ENCODE measurements at places on chromosomes 12 and 14.

DNA sequence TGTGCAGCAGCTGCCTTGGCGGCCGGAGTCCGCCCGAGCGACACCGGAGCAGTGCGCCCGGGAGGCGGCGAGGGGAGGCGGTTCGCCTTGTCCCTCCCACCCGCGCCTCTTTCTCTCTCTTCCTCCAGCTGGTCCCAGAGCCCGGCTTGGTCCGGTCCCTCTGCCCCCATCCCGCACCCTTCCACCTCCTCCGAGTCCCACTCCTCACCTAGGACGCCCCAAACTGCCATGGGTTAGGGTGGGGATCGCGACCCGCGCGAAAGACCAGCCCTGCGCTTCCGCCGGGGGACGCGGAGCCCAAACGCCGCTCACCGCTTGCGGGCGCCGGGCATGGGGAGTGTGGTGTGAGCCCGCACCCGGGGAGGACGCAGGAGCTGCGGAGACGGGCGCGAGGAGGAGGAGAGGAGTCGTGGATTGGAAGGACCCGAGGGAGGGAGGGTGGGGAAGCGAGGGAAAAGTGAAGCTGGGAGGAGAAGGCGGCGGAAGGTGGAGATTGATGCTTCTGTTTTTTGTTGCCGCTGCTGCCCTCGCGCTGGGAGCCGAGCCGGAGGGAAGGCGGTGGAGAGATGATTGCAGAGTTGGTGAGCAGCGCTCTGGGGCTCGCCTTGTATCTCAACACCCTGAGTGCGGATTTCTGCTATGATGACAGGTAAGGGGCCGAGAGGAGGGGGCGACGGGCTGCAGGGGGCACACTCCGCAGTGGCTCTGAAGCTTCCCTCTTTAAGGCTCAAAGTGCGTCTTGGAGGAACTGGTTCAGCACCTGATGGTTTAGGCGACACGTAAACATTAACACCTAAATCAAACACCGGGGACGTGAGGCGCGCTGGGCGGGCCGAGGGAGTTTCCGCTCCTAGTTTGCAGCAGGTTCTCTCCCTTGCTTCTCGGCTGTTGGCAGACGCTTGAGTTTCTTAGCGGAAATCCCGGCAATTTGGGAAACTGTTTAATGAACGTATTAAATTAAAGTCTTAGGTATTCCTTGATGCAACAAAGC lies 610 bp downstream of the TMTC2 start:
- peak; percentile 64 for DNase-seq

GRCh38 chr12:106527356-106527755 lies 55.4 kb upstream of the RFX4 start:
- DNase-seq = no peak

GRCh38 chr12:130117701-130118100 lies 44.6 kb upstream of the FZD10 start:
- no peak for DNase-seq

DNA sequence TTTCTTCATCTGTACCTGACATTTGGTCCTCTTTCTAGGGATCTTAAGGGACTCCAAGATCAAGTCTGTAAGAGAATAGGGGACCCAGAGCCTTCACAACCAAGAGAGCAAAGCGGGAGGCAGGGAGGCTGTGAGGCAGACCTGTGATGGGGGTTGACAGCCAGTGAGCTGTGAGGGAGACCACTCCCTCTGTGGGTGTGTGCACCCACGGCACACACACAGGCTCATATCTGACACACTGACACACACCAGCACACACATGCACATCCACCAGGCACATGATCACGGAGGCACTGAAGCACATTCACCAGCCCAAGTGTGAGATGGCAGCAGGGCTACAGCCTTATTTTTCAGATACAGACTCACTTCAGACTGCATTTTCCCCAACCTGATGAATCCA lies 55.2 kb downstream of the SPTB start:
- no peak for DNase-seq

- DNase-seq = no peak
These were observed 141.4 kb downstream of the PHLDA1 start for GRCh38 chr12:75890141-75890540.

- no peak for DNase-seq
These were observed 14.7 kb downstream of the NOC4L start for GRCh38 chr12:132158677-132159554.

GRCh38 chr12:31594681-31595080 lies 3.7 kb upstream of the DENND5B start:
- DNase-seq = no peak

DNA sequence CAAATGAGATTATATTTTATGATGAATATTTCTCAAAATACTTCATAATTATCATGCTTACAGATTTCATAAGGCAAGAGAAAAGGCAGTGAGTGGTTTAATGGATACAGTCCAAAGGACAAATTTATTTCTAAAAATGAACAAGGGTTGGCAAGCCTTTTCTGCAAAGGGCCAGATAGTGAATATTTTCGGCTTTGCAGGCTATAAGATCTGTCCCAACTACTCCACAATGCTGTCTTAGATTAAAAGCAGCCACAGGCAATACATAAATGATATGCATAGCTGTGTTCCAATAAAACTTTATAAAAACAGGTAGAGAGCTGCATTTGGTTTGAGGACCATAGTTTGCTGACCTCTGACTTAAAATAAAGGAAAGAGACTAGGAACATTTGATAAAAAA lies 42.9 kb upstream of the STK38L start:
- DNase-seq = no peak

GRCh38 chr12:87428701-87429277 lies 600.4 kb downstream of the C12orf50 start:
- DNase-seq = peak; percentile 3

- no peak for DNase-seq
These were observed 25.4 kb downstream of the DNAH10 start for GRCh38 chr12:123787466-123787865.

DNA sequence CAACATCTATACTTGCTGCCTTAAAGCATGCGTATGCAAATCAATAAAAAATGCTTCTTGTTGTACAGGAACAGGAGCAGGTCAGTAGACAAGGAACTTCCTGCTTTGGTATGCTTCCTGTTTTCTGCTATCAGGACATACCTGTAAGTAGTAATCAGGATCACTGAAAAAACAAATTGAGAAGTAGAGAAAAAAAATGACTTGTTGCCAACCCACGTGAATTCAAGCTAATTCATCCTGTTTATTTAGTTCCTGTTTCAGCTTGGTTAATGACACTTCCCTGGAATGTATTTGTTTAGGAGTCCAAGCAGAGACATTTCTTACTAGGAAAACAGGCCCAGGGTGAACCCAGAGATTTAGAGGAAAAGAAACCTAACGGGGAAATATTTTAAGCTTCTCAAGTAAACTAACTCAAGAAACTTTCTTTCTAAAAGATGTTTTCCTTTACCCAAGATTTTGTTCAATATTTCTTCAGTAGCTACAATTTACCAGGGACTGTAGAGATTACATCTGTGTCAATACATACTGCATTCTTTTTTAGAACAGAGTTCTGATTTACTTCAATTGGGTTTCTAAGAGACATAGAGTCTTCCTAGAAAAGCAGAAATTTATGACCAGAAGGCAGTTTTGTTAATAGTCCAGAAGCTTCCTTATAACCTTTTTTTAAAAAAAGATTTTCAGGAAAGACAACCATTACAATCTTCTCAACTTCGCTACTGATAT lies 124.2 kb downstream of the PAWR start:
- no peak for DNase-seq

DNA sequence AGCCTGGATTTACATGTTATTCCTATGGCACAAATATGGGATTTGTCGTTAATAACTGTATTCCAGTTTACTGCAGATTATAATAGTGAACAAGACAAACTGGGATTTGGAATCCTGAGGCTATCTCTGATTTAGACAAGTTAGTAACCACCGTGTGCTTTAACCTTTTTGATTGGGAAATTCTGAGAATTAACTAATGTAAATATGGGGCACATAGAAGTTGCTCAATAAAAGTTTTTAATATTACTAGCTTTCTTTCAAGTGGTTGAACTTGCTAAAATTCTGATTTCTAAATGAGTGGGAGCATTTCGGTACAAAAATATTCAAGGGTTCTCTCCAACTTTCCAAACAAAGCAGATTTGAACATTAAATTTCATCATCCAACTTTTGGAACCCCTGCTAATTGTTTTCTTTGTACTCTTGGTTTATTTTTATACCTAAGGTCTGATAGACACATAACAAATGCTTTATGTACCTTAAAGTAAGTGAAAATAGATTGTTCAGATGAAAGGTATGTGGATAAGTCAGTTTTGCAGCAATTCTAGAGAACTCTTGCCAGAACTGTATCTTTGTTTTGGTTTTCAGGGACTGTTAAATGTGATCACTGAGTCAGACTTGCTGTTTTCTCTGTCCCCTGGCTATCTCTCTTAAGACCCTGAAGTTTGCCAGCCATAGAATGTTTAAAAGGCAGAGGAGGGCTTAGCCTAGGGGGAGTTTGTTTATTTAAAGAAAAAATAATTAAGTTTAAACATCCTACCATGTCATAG lies 57.5 kb downstream of the FRS2 start:
- DNase-seq = no peak

DNA sequence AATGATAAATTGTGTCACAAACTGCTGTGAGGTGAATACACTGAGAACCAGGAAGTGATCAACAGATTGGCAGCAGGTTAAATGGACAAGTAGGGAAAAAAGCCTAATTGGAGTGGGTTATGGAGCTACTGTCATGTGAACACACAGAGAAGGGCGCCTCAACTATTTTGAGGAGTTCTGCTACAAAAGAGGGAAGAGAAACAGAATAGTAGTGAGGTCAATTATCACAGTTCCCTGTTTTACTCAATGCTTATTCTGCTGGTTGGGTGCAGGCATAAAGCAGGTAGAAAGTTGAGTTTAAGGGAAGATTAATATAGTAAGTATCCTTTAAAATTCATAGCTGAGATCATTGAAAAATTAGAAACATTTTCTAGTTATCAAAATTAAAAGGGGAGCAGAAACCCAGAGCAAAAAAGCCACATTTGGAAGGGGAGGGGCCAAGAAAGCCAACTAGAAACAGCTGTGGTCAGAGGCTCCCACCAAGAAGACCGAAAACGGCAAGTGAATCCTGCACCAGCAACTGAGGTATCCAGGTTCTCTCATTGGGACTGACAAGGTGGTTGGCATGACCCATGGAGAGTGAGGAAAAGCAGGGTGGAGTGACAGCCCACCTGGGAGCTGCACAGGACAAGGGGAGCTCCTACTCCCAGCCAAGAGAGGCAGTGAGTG lies 105.7 kb downstream of the ZC3H14 start:
- DNase-seq = peak; percentile 21

DNA sequence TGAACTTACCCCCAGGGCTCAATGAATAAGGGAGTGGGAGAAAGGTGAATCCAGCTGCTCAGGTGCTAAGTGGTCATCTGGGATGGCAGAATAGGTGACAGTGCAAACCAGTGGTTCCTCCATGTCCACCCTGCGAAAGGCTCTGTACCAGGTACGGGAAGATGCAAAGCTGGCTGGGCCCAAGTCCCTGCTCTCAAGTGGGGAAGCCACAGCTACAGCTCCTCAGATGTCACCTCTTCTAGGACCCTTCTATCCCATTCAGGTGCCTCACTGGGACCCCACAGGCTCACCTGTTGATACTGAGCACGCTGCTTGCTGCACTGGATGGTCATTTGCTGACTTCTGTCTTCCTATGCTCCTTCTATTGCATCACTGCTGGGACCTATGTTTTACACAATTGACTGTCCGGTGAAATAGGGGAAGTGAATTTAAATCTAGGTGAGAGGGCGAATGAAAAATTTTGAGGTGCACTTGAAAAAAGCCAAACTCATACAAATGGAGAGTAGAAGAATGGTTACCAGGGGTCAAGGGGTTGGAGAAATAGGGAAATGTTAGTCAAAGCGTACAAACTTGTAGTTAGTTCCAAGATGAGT lies 20.3 kb upstream of the PPP4R4 start:
- DNase-seq = no peak

DNA sequence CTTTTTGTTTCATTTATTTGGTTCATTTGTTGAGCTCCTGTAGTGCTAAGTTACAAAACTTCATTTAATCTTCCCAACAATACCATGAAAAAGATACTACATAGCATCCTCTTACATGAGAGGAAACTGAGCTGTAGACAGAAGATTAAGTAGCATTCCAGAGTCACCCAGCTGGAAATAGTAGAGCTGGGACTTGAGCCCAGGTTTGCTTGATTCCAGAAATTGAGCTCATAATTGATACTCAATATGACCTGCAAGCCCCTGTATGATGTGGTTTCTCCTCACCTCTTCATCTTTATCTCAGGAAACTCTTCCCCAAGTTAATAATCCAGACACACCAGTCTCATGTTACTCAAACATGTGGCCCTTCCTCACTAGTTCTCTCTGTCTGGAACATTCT lies 87.0 kb upstream of the DAAM1 start:
- DNase-seq = no peak

DNA sequence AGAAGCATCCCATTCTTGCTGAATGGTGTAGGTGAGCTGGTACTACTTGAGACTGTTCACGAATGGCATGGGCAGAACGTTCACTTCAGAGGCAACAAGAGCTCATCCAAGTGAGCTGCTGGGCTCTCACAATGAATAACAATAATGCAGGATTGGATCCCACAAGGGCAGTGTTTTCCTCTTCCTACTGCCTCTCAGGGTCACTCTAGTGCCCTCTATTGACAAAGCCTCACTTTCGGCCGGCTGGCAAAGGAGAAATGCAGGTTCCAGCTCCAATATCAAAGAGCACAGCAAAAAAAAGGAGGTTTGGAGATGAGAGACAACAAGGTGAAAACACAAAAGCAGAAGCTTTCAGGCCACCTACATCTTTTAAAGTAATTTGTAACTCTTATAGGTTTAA lies 74.6 kb upstream of the MYF6 start:
- peak; percentile 8 for DNase-seq

GRCh38 chr14:92486881-92487280 lies 26.7 kb upstream of the RIN3 start:
- DNase-seq = no peak

GRCh38 chr12:13176256-13176655 lies 20.3 kb upstream of the EMP1 start:
- DNase-seq = no peak

GRCh38 chr14:36373982-36374673 lies 53.7 kb upstream of the MBIP start:
- DNase-seq = peak; percentile 87

DNA sequence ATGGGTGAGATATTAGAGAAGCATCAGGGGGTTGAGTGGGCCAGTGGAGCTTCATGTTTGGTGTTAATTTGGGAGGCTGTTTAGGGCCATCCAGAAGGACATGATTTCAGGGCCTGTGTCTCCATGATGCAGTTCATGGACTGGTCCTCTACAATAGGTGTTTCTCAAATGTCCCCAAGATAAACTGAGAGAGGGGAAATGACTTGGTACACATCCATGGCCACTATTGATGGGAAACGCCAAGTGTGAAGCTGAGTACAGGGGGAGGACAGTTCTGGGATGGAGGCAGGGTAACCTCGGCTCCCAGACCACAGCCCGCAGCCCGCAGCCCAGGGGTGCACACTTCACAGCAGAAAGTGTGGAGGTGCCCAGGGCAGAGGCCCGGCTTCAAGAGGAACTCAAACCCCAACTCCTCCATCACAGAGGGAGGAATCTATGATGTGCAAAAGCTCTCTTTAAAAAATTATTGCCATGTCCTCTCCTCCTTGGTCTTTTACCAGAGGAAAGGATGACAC lies 33.3 kb downstream of the CACNA2D4 start:
- no peak for DNase-seq

GRCh38 chr14:101727611-101728366 lies 33.7 kb upstream of the PPP2R5C start:
- no peak for DNase-seq

Measured in Ammon's horn (tissue), 1 donor.